ENCODE measurements at places on chromosomes 3 and 15. TPM values are rescaled to one million over a fixed set of nuclear protein-coding genes. Genes with fewer than 3 reads are reported as not detected.

- no peak for DNase-seq
Observed at GRCh38 chr3:143445118-143445517, 325.5 kb downstream of the CHST2 start.

Gene MASP1
- total RNA-seq, result 4.6 TPM

DNA sequence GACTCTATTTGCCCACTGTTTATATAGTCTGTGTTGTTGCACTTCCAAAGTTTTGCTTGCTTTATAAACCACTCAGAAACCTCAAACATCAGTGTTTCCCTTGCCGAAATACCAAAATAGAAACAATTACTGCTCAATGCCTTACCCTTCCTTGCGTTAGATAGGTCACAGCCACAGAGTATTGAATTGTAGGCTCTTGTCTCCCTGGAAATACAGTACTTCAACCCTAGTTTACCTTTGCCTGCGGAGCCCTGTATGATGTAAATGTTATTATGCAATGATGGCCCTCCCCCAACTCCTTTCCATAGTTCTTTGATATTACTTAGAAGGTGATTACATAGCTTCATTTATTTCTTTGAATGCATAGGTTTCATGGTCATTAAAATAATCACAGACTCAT is 44.2 kb downstream of the SOX2 start:
- DNase-seq, result no peak

Gene PTH1R
- total RNA-seq, result not detected

Gene CADPS
- not detected for total RNA-seq

Gene MYLK
- 57.8 TPM for total RNA-seq

Gene MORC1
- not detected for total RNA-seq

DNA sequence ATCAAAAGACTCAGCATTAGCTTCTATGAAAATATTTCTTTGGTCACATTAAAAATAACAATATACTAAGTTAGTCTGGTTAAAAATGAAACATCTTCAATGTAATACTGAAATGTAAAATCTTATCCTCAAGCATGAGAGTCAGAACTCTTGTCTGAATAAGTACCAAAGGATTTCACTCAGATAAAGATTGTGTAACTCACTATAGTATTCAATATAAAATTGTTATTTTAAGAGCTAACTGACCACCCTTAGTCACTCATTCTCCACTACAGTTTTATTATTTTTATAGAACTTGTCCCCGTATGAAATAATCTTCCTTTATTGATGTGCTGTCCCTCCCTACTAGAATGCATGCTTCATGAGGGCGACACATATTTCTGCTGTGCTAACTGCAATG is 426.3 kb downstream of the MECOM start:
- DNase-seq, result no peak

All from glomerular endothelial cell (primary cell).